ENCODE measurements at places on chromosomes 11 and 22. TPM values are rescaled to one million over a fixed set of nuclear protein-coding genes. Genes with fewer than 3 reads are reported as not detected.

DNA sequence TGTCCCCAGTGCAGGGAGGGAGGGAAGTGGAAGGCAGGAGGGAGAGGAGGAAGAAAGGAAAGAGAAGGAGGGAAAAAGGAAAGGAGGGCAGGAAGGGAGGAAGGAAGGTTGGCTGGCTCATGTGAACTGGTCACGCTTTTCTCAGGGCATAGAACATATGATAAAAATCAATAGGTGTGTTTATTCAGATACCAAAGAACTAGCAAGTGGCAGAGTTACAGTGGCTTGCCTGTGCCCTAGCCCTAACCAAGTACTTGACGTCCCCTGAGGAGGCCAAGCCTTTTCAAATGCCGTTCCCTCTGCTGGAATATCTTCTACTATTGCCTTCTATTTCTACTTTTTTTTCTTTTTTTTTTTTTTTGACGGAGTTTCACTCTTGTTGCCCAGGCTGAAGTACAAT, 33.5 kb downstream of the CHRDL2 start:
- DNase-seq: no peak

- no peak for DNase-seq
Observed at GRCh38 chr11:34865261-34865660, 50.9 kb downstream of the APIP start.

GRCh38 chr11:75792997-75793800, 21.8 kb upstream of the UVRAG start:
- DNase-seq: no peak

DNA sequence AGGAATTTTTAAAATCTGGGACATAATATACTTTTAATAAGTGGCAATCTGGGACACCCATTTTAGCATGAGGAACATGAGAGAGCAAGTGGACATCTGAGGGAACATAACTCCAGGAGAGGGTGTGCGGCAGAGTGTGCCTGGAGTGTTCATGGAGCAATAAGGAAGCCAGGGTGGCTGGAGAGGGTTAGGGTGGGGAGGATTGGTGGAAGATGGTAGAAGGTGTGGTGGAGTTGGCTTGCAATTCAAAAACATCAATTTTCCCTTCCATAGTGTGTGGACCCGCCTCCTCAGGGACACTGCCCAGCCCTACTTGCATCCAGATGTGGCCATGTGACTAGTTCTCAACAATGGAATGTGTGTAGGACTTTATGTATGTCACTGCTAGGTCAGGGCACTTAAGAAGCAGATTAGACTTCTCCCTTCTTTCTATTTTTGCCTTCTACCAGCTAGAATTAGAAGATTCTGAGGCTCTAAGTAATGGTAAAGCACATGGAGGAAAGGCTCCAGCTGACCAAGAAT, 4.4 kb upstream of the DENND5A start:
- no peak for DNase-seq

Gene AHNAK
- 17.2 TPM for polyA plus RNA-seq

Gene SAA1
- polyA plus RNA-seq: 3.4 TPM

Gene OR2AG2
- polyA plus RNA-seq: not detected

Gene NXPE2
- not detected for polyA plus RNA-seq
